ENCODE measurements at places on chromosomes 16 and 17.
A peak's percentile ranks its signal among the peaks of the same experiment; 100 is the strongest.

DNA sequence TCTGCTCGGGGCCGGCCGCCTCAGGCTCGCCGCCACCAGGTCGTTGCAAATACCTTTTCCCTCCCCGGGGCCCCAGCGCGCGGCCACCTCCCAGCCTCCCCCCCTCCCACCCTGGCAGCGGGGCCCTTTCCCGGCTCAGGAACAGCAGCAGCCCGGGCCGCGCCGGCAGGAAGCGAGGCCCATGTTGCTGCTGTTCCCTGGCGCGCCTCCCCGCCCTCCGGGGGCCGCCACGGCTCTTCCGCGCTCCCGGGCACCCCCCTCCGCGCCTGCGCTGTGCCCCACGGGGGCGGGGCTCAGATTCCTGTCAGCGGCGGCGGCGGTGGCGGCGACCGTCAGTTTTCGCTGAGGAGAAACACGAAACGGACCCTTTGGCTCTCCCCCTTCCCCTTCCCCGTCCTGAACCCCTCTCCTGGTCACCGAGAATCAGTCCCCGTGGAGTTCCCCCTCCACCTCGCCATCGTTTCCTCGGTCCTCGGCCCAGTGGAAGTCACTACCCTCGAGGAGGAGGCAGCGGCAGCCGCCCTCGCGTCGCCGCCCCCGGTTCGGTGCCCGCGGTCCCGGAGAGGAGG lies at the start of gene NFAT5:
Gene NFAT5, plus strand, starts transcription at position 296 of the 569 bp plus-strand sequence. CDS start 336 bp downstream, outside the sequence.
- DNase-seq, result peak; percentile 65

DNA sequence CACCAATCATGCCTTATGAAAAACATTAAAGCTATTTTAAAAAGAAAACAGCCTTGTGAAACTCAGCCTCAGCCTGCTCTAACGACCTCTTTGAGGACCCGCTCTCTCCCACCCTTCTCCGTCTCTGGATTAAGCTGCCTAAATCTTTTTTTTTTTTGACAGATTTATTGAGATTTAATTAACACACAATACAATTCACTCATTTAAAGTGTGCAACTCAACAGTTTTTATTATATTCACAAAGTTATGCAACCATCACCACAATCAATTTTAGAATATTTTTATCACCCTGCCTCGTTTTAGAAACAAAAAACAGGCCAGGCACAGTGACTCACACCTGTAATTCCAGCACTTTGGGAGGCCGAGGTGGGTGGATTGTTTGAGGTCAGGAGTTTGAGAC lies 8.4 kb downstream of the CDR2L start:
- DNase-seq, result no peak

DNA sequence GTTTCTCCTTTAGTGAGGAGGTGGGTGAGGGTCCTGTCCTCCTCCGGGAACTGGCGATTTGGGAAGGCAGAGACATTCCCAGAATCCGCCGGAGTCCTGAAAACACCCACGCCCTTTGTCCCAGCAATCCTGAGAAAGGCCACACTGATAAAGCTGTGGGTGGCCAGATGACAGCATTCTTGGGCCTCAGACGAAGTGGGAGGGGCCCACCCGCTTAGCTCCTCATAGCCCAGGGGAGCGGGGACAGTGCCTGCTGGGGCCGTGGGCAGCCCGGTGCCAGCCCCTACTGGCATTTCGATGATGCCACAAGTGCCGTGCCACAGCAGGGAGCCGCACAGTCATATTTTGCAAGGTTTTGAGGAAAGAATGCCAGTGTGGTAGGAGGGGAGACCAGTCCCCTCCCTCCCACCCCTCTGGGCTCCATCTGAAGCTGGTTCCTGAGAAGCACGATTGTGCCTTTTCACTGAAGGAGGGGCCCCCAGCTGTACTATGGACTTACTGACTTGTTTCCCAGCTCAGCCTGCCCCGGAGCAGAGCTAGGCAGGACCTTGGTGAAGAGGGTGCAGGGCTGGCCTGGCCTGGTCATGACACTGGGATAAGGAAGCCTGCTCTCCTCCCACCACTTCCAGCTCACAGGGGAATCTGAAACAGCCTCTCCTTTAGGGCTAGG lies 20.9 kb upstream of the MPRIP start:
- peak; percentile 63 for DNase-seq

DNA sequence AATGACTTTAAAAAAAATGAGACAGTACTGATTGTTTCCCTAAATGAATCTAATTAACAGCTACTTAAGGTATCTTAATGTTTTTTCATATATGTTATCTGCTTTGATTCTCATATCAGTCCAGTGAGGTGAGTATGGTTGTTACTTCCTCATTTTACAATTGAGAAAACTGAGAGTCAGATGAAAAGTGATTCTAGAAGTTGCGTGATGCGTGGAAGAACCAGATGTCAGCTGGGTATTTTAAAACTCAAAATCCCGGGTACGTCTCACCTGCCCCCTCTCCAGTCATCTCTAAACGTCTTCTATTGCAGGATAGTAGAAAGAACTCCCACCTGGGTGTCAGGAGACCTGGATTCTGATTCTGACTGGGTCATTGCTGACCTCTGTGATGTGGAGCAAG lies 89.2 kb downstream of the MAP2K6 start:
- DNase-seq, result no peak

GRCh38 chr16:27461483-27462171 lies 59.7 kb downstream of the IL21R start:
- no peak for DNase-seq

GRCh38 chr16:63655846-63656245 lies 1466.0 kb downstream of the CDH11 start:
- DNase-seq, result no peak

GRCh38 chr16:49562228-49562627 lies 188.6 kb downstream of the C16orf78 start:
- DNase-seq, result no peak

DNA sequence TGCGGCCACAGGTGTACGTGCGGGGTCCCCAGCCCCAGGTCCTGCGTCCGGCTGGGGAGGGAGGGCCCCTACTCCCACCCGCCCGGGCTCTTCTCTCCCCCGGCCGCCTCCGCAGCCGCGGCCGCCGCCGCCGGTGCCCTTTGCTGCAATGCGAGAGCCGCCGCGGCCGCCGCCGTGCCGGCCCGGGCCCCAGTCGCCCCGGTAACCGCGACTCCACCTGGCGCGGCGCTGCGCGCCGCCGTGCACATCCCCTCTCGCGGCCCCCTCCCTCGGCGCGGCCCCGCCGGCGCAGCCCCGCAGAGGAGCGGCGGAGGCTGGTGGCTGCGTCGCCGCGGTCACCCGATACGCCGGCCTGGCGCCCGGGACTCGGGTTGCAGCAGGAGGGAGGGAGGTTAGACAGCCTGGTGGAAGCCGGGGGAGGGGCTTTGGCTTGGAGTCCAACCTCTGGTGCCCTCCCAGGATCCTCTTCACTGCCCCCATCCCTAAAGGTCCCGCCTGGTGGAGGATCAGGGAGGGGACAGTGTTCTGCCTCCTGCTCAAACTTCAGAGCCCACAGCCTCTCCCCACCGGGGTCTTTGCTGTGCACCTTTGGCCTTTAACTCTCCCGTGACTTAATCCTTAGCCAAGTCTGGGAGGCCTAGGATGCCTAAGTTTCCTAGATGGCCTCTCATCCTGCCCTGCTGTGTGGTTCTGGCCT lies 32.9 kb downstream of the SRCIN1 start:
- DNase-seq, result no peak

DNA sequence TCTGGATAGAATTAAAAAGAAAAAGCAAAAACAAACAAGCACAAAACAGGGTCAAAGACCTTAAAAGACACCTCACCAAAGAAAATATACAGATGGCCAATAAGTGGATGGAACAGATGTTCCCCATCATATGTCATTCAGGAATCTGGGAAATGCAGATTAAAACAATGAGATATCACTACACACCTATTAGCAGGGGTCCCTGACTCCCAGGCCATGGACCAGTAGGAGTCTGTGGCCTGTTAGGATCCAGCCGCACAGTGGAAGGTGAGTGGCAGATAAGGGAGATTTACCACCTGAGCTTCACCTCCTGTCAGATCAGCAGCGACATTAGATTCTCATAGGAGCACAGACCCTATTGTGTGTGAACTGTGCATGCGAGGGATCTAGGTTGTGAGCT lies 167.9 kb downstream of the HS3ST4 start:
- DNase-seq, result no peak

GRCh38 chr17:2232244-2232638 lies 71.3 kb downstream of the SMG6 start:
- peak; percentile 99 for DNase-seq

DNA sequence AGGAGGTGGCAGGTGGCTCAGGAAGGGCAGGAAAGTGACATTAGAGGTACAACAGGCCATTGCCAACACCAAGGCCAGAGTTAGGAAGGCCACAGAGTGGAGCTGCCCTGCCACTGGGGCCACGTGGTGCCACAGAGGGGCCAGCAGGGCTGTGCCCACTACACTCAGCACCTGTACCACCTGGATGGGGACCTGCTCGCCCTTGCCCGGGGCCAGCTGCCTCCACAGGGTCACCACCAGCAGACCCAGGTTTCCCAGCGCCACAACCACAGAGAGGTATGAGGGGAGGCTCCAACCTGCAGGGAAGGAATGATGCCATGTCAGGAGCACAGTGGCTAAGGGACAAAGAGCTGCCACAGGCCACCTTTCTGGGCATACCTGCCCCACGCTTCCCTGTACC lies 1.2 kb downstream of the SLC52A1 start:
- DNase-seq, result no peak

GRCh38 chr16:66905633-66906539 lies 12.8 kb downstream of the CDH16 start:
- DNase-seq, result no peak

DNA sequence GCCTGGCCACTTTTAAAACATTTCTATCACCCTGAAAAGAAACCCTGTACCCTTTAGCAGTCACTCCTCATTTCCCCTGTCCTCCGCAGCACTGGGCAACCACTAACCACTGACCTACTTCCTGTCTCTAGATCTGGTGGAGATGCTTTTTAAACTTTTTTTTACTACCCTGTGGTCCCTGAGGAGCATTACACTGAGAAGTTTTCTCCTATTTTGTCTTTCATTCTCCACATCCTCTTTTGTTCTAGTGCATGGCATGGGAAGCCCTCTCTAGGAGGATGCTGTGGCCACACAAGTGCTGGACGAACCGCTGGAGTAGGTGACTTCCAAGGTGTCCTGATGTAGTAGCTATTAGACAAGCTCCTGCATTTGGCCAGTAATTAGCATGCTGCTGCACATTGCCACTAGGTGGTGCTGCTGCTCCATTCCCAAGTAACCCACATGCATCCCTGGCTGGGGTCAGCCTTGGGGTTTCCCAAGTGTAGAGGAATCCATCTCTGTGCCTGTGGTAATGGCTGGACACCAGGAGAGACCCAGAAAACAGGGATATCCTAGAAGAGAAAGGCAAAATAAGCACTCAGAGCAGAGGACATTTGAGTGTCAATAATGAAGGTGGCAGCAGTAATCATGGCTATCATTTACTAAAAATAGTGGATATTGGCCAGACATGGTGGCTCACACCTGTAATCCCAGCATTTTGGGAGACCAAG lies 143.8 kb upstream of the CRHR1 start:
- peak; percentile 43 for DNase-seq

DNA sequence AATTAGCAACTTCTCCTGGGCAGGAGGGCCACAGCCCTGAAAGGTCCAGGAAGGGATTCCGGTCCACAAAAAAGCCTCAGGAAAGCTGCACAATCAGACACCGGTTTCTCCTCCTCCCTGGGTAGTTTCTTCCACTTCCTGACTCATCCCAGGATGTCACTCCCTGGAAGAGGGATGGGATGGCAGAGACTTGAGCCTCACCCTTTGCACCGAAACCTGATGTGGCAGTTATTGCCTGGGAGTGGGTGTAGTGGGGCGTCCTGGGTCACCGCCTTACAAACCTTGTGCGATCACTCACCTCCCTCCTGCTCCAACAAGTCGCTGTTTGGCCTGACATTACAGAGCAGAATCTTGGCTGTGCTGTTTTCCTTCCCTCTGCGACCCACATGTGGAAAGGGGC lies 70.8 kb downstream of the LYRM1 start:
- no peak for DNase-seq

DNA sequence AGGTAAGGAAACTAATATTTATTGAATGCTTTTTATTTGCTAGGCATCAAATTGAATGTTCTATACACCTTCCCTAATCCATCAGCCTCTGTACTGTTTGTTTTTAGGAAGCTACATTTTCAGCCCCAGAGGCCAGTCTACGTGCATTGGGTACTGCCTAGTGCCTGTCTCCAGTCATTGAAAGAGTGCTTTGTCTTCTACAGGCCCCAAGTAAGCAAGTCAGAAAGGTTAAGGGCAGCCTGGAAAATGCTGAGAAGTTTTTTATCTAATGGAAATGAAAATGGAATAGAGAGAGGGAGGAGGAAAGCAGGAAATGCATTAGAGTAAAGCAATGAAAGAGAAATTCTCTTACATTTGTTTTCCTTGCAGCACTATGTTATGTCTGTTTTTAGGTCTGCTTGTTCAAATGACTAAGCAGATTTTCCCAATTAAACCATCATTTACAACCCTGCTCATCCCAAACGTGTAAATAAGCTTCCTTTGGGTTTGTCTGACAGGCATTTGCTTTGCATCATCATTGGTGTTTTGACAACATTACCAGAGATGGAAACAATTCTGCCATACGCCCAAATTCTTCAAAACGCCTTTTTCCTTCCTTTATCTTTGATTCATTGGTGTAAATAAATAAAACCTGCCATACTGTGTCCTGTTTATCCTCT lies 116.0 kb upstream of the GOT2 start:
- DNase-seq, result no peak

GRCh38 chr16:19898924-19899604 lies 14.4 kb upstream of the GPRC5B start:
- no peak for DNase-seq

GRCh38 chr17:70168044-70168976 lies 1.0 kb upstream of the KCNJ2 start:
- peak; percentile 70 for DNase-seq

- no peak for DNase-seq
Measured at GRCh38 chr16:22063888-22064467, 28.4 kb upstream of the VWA3A start.

- DNase-seq, result no peak
Measured at GRCh38 chr17:78366109-78366848, 6.4 kb upstream of the SOCS3 start.

DNA sequence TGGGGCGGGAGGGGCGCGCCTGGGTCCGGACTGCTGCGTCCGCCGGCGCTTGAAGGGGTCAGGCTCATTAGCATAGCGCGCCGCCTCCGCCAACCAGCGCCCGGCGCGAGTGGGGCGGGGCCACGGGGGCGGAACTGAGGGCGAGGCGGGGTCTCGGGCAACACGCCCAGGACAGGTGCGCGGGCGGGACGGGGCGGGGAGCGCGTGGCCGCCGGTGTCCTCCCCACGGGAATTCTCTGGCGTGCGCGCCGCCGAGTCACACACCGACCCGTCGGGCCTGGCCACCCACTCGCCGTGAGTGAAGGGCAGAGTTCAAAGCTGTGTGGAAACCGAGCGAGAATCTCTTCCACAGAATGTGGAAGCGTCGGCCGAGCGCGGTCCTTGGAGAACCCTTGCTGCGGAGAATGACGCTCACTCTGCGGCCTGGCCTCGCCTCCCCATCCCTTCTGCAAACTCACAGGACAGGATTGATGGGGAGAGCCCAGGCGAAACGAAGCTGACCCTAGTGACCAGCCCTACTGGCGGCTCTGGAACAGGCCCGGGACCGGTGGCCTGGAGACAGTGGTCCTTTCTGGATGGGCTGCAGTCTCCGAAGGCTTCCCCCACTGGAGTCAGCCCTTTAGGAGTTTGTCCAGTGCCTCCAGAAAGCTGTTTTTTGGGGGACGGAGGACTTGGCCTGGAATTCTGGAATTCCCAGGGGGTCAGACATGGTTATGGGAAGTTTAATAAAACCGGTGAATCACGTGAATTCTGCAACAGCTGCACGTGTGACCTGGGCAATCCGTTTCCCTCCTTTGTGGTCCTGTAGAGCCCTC lies at the start of gene SNAI3:
Gene SNAI3, minus strand, starts transcription at position 69 of the 815 bp plus-strand sequence. CDS start 101 bp downstream, outside the sequence.
- no peak for DNase-seq

Data from astrocyte (in vitro differentiated cells and primary cell).